ENCODE measurements at places on chromosomes 5 and 9.

GRCh38 chr5:72101828-72102227 is 5.4 kb upstream of the MAP1B start:
- no peak for DNase-seq

DNA sequence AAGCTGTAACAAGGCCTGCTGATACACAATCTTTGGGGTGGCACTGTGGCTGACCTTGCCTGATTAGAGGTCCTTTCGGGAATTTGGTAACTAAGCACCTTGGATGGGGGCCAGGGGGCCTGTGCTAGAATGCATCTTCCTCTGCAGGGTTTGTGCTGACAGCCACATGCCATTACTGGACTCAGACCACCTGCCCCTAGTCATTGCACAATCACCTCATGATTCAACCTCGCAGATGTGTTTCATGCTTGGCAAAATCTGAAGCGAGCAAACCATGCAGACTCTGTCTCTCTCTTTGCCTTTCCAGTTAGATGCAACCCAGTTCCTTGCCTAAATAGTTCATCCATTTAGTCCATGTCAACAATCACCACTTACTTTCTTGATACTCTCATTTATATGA is 96.5 kb upstream of the ERCC6L2 start:
- DNase-seq = no peak

GRCh38 chr5:172370648-172371545 is 83.4 kb downstream of the SH3PXD2B start:
- DNase-seq = no peak

DNA sequence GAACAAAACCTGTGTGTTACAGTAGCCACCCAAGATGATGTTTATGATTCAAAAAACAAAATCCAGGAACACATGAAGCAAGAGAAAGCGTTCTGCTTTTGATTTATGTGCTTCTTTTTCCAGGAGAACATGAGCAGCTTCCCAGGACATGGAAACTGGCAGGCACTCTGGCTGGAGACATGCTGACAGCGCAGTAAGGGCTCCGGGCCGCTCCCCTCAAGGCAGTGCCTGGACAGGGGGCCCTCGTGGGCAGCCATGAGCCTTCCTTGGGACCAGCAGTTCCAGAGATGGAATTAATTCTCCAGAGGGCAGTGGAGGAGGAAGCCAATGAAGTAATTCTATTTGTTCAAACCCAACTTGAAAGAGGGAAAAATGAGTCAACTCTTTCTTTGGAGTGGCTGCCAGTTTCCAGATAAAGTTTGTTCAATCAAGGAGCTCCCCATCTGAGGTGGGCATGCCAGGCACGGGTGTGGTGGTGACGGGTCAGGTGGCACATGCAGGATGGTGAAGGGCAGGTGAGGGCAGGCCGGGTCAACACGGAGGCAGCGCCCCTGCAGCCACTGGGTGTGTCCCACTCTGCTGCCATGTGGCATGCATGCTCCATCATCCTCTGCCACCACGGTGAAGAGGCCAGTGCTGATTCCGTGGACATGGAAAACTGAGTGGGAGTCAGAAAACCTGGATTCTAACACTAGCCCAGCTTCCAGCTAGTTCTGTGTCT is 83.8 kb downstream of the OTULIN start:
- no peak for DNase-seq

GRCh38 chr5:11791792-11792191 is 112.5 kb downstream of the CTNND2 start:
- no peak for DNase-seq

GRCh38 chr9:121053544-121053943 is 3.5 kb upstream of the C5 start:
- DNase-seq = no peak

DNA sequence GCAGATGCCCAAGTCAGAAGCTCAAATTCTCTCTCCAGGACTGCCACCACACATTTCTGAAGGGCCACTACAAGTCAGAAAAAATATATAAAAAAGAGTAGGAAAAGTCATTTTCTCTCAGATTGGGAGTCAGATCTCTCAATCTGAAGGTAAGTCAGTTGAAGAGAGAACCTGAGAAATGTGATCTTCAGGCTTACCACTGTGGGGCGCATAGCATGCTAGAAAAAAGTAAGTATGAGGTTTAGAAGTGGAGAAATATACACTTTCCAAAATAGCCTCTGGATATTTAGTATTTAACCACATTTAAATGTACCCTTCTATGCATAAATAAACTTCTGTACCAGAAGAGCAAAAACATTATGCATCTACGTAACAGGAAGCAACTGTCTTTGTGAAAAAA is 800.7 kb upstream of the CTNND2 start:
- no peak for DNase-seq

DNA sequence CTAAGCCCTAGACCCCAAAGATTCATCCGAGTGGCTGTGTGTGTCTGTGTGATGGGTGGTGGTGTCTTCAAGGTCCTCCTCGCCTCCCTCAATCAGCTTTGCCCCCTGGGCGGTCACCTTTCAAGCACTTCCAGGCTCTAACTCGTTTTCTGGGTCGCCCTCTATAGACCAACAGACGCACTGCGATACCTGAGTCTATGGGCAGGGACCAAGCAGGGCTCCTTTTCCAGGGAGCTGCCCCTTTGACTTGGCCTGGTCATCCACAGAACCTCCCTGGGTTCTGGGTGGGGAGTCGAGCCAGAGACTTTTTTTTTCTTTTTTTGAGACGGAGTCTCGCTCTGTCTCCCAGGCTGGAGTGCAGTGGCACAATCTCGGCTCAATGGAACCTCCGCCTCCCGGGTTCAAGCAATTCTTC is 1.1 kb downstream of the SLC27A4 start:
- DNase-seq = peak; percentile 27

DNA sequence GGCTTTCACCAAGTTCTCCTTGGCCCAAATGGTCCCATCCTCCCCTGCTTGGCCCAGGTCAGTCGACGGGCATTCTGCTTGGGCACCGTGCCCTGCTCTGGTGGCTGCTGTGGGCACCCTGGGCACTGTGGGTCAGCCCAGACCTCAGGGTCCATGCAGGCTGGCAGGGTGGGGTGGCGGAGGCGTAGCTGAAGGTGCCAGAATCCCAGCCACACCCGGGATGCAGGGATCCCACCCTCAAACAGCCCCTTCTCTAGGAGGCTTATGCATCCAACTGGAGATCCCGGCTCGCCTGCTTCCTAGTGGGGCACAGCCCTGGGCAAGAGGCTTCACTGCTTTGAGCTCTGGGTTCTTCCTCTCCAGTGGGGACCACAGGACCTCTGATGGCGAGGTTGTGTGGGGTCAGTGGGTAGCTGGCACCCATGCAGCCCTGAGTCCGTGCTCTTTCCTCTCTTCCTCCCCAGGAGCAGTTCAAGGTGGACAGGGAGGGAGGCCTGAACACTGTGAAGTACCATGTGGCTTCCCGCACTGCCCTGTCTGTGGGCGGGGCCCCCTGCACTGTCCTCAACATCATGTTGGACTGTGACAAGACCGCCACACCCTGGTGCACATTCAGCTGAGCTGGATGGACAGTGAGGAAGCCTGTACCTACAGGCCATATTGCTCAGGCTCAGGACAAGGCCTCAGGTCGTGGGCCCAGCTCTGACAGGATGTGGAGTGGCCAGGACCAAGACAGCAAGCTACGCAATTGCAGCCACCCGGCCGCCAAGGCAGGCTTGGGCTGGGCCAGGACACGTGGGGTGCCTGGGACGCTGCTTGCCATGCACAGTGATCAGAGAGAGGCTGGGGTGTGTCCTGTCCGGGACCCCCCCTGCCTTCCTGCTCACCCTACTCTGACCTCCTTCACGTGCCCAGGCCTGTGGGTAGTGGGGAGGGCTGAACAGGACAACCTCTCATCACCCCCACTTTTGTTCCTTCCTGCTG is 9.4 kb downstream of the B4GALT7 start:
- DNase-seq = no peak

DNA sequence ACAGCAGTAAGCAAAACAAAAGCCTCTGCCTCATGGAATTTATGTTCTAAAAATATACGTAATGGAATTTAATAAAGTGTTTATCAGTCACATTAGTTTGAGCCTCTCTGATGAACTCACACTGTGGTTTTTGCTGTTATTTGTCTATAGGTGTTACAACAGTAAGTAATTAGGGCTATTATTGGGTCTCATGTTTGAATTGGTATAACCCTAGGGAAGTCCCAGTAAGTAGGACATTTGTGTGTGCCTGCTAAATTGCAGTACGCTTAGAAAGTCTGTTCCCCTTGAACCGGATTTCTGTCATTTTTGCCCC is 197.6 kb downstream of the NR3C1 start:
- no peak for DNase-seq

GRCh38 chr5:156556666-156557406 is 229.9 kb downstream of the SGCD start:
- no peak for DNase-seq

DNA sequence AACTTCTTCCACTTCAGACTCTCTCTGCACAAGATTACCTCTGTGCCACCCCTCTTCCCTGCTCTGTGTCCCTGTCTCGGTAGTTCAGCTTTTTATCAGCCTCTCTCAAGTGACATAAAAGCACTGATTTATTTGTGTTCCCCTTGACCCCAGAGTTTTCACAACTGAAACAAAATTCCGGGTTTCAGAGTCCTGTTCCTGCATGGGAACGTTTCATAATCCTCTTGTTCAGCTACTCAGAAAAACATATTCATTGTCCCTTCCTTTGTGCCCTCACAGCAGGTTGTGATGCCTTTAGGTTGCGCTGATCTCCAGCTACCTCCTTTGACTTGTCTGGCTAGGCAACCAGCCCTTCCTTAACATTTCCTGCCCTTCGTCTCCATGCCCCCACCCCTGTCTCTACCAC is 13.7 kb upstream of the ITGA1 start:
- no peak for DNase-seq

DNA sequence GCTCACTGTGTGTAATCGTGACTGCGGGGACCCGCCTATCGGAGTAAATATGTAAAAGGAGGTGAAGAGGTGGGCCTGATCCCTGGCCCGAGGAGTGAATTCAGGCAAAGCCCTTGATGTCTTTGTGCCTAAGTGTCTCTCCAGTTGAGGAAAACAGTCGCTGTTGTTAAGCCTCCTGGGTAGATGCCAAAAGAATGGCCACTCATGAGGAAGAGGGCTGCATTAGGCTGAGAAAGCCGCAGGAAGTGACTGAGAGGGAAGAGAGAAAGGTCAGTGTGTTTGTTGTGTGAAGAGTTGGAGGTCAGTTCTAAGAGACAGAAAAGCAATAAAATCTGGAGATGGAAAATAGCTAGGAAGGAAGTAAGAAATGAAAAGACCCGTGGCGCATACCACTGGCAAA is 35.8 kb upstream of the PIP5K1B start:
- no peak for DNase-seq

GRCh38 chr9:1604942-1605560 is 410.1 kb upstream of the SMARCA2 start:
- no peak for DNase-seq

GRCh38 chr9:131290036-131290766 is 678 bp downstream of the PLPP7 start:
- DNase-seq = no peak

DNA sequence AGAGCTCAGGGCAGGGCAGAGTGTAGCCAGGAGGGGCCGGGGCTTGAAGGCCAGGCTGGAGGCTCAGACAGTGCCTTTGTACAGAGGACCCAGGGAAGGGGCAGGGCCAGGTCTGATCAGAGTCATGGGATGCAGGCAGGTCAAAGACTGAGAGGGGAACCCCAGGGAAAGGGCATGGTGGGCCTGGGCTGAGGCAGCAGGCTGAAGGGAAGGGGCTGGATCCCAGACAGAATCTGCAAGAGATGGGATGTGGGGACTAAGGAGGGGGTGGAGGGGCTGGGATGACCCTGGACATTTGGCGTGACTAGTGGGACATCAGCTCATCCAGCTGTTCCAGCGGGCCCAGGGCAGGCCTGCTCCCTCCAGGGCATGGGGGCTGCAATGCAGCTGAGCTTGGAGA is 15.5 kb upstream of the MRNIP start:
- DNase-seq = no peak

GRCh38 chr5:61307611-61308010 is 24.4 kb upstream of the ZSWIM6 start:
- no peak for DNase-seq

GRCh38 chr5:116360008-116360853 is 214.4 kb downstream of the SEMA6A start:
- DNase-seq = no peak
